ENCODE measurements at places on chromosomes 1 and 21. TPM values are rescaled to one million over a fixed set of nuclear protein-coding genes. Genes with fewer than 3 reads are reported as not detected.

DNA sequence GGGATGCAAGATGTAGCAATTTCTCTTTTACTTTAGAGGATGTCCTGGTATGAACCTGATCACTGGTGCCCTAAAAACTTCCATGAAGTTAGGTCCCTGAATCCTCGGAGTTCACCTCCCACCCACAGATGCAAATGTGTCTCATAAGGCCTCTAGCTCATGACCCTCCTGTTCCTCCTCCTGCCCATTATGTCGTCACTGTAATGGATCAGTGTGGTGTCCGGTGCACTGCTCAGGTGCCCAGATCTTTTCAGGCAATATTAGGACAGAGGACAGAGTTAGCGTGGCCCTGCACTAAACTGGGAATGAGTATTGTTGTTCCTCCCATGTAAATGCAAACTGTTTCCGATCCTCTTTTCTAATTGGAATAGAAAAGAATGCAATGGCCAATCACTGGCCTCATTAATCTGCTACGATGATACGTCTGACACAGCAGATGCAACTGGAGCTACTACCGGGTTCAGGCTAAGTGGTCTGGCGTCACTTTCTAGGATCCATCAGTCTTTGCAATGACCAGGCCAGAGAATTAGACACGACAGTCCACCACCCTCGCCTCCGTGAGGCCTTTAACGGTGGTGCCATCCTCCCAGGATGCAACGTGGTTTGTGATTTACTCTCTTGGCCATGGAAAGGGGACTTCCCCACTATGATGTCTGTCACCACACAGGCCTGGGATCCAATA lies 3.4 kb upstream of the COL6A2 start:
- no peak overlapping the region for H3K27ac ChIP-seq
- DNase-seq, result no peak
- H3K4me3 ChIP-seq, result no peak overlapping the region
- no peaks in the 10 kb centered on the region for H3K4me1 ChIP-seq
- H3K36me3 ChIP-seq, result no peaks in the 10 kb centered on the region
- H3K27me3 ChIP-seq, result no peaks in the 10 kb centered on the region

DNA sequence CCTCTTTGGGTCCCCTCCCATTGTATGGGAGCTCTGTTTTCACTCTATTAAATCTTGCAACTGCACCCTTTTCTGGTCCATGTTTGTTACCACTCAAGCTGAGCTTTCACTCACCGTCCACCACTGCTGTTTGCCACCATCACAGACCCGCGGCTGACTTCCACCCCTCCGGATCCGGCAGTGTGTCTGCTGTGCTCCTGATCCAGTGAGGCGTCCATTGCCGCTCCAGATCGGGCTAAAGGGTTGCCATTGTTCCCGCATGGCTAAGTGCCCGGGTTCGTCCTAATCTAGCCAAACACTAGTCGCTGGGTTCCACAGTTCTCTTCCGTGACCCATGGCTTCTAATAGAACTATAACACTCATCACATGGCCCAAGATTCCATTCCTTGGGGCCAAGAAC lies 157.2 kb downstream of the SEC16B start:
- H3K36me3 ChIP-seq, result no peaks in the 10 kb centered on the region
- H3K4me3 ChIP-seq, result no peak overlapping the region

DNA sequence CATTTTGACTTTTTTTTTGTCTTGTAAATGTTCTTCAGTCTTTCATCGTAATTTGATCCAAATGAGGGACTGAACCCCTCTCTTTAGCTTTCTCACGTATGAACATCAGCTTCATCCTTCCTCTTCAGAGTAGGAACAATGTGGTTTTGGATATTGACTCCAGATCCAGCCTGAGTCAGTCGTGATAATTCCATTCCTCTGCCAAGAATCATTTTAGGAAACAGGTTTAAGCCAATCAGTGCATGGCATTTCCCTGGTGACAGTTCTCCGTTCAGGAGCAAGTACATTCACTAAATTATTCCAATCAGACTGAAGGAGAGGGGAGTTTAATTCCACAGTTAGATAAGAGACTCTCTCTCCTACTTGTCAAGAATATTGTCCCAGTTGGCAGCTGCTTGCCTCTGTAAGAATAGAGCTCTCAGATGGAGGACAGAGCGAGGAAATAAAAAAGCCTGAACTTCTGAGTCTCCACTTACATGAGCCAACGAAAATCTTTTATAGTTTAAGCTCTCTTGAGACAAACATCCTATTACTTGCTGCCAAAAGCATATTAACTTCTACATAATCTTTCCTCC lies 18.6 kb downstream of the RHOU start:
- H3K4me1 ChIP-seq, result peaks cover 18% of the 10 kb centered on the region
- DNase-seq, result peak; percentile 27
- H3K27ac ChIP-seq, result no peak overlapping the region
- H3K36me3 ChIP-seq, result no peaks in the 10 kb centered on the region
- H3K27me3 ChIP-seq, result no peaks in the 10 kb centered on the region

GRCh38 chr1:6743189-6744101 lies 41.8 kb upstream of the CAMTA1 start:
- H3K27me3 ChIP-seq, result no peaks in the 10 kb centered on the region
- H3K27ac ChIP-seq, result peak overlapping the region; percentile 35
- no peaks in the 10 kb centered on the region for H3K36me3 ChIP-seq
- H3K4me1 ChIP-seq, result no peaks in the 10 kb centered on the region
- DNase-seq, result peak; percentile 16

DNA sequence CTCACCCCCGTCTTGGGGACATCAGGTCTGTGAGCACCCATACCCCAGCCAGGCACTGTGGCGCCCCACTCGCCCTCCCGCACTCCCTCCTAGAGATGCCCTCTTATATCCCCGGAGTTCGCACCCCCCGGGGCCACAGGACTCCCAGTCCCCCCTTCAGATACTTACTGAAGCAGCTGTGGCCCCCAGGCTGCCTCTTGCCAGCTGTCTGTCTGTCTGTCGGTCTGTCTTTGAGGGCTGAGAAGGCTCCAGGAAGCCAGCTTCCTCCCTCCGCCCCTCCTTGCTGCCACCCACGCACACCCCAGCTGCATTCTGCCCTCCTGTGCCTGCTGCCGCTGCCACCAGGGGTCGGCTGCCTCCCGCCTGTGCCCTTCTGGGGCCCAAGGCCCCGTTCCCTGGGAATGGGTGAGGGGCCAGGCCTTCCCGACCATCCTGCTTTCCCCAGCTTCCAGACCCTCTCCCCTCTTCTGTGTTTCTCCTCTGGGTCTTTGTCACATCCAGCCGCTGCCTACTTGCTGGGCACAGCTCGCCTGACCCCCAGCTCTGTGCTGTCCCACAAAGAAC lies at the start of gene PTPN7:
TSS of gene PTPN7 (minus strand) at position 226 of the 564 bp plus-strand sequence. CDS start 1,200 bp downstream, outside the sequence.
- DNase-seq, result no peak
- peaks cover 3% of the 10 kb centered on the region for H3K4me1 ChIP-seq
- H3K27ac ChIP-seq, result no peak within 1 kb of the TSS
- no peaks in the 10 kb centered on the region for H3K36me3 ChIP-seq
- H3K4me3 ChIP-seq, result no peak within 1 kb of the TSS
- H3K27me3 ChIP-seq, result no peaks in the 10 kb centered on the region

DNA sequence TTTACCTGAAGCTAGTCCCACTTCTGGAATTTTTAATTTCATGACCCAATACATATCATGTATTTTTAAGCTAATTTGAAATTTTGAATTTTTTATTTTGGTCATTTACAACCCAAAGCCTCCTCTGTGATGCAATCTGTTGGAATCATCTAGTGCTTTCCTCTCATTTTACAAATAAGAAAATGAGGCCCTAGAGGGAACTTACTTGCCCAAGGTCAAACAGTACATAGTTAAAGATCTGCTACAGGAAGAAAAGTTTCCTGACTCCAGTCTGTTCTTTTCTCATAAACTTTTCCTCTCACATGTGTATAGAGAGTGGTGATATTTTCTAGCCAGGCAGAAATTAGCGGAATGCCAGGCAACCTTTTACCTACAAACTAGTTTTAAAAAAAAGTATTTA lies 59.3 kb upstream of the DPT start:
- no peak overlapping the region for H3K4me3 ChIP-seq
- no peaks in the 10 kb centered on the region for H3K36me3 ChIP-seq
- no peak for DNase-seq

GRCh38 chr1:46131712-46132528 lies 509 bp downstream of the PIK3R3 start:
- DNase-seq, result peak; percentile 40
- no peaks in the 10 kb centered on the region for H3K36me3 ChIP-seq
- H3K27me3 ChIP-seq, result no peaks in the 10 kb centered on the region

DNA sequence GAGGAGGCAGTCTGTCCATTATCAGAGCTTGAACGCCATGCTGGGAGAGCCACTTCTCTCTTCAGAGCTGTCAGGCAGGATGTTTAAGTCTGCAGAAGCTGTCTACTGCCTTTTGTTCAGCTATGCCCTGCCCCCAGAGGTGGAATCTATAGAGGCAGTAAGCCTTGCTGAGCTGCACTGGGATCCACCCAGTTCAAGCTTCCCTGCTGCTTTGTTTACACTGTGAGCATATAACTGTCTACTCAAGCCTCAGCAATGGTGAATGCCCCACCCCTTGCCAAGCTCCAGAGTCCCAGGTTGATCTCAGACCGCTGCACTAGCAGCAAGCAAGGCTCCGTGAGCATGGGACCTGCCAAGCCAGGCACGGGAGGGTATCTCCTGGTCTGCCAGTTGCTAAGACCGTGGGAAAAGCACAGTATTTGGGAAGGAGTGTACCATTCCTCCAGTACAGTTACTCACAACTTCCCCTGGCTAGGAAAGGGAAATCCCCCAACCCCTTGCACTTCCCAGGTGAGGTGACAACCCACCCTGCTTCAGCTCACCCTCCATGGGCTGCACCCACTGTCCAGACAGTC lies 32.5 kb downstream of the RGS13 start:
- H3K27me3 ChIP-seq, result no peaks in the 10 kb centered on the region
- H3K4me3 ChIP-seq, result no peak overlapping the region
- H3K27ac ChIP-seq, result no peak overlapping the region

DNA sequence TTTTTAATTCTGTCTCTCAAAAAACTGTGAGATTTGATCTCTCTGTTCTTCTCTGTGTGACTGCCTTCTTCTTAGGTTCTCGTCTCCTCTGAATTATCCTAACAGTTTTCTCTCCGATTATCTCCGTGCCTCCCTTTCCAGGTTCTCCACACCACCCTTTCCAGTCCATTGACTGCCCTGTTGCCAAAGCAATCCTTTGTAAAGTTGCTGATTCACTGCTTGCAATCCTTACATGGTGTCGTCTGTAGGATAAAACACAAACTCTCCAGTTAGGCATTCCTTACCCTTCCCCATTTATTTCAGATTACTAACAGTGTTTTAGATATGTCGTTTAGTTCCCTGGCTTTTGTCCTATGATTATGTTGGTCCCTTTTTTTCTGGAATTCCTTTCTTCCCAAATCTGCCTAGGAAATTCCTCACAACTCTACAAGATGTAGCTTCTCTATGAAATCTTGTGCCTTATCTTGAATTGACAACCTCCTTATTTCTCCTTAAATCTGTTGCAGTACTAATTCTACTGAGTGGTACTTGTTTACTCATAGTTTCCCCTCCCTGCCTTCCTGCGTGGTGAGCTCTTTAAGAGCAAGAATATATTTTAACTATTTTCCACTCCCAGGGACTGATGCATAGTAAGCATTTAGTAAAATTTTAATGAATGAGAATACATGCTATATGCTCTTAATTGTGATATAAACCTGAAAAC lies 22.3 kb downstream of the RCOR3 start:
- peak overlapping the region; percentile 57 for H3K27ac ChIP-seq
- H3K27me3 ChIP-seq, result no peaks in the 10 kb centered on the region
- H3K36me3 ChIP-seq, result peaks cover 18% of the 10 kb centered on the region
- DNase-seq, result peak; percentile 6

GRCh38 chr1:154012129-154012528 lies 21.6 kb downstream of the RPS27 start:
- H3K4me3 ChIP-seq, result no peak overlapping the region
- no peak for DNase-seq
- no peak overlapping the region for H3K27ac ChIP-seq
- no peaks in the 10 kb centered on the region for H3K4me1 ChIP-seq

GRCh38 chr1:36834586-36834985 lies 199.7 kb downstream of the GRIK3 start:
- no peaks in the 10 kb centered on the region for H3K4me1 ChIP-seq
- H3K27ac ChIP-seq, result no peak overlapping the region
- H3K4me3 ChIP-seq, result no peak overlapping the region
- no peaks in the 10 kb centered on the region for H3K36me3 ChIP-seq
- H3K27me3 ChIP-seq, result no peaks in the 10 kb centered on the region
- no peak for DNase-seq

GRCh38 chr1:62407398-62408009 lies 29.3 kb upstream of the USP1 start:
- DNase-seq, result no peak
- no peaks in the 10 kb centered on the region for H3K36me3 ChIP-seq
- no peak overlapping the region for H3K27ac ChIP-seq
- no peak overlapping the region for H3K4me3 ChIP-seq

- H3K27me3 ChIP-seq, result no peaks in the 10 kb centered on the region
- peaks cover 14% of the 10 kb centered on the region for H3K4me1 ChIP-seq
- no peak overlapping the region for H3K4me3 ChIP-seq
- no peak for DNase-seq
These were observed 9.5 kb downstream of the PALMD start for GRCh38 chr1:99655376-99655775.

GRCh38 chr1:207745839-207746767 lies 5.8 kb upstream of the CD46 start:
- H3K4me3 ChIP-seq, result no peak overlapping the region
- H3K27ac ChIP-seq, result no peak overlapping the region
- no peaks in the 10 kb centered on the region for H3K27me3 ChIP-seq
- no peaks in the 10 kb centered on the region for H3K36me3 ChIP-seq

The NHLH1 gene
- total RNA-seq, result not detected

The PLA2G2F gene
- not detected for total RNA-seq

The TFF3 gene
- 294 TPM for total RNA-seq

The KRTAP26-1 gene
- total RNA-seq, result not detected

The WNT2B gene
- total RNA-seq, result 2.6 TPM

The CSMD2 gene
- 0.45 TPM for total RNA-seq

The CHIA gene
- not detected for total RNA-seq

The DIO1 gene
- 374 TPM for total RNA-seq

The TRAF3IP3 gene
- total RNA-seq, result 0.93 TPM

The C1orf56 gene
- total RNA-seq, result 7.8 TPM

The NBPF1 gene
- total RNA-seq, result 44.0 TPM

The FAM78B gene
- 4.0 TPM for total RNA-seq

Measured in thyroid gland (tissue), 4 donors.